ENCODE measurements at places on chromosomes 12 and 14.

- DNase-seq: no peak
These were observed 70.5 kb downstream of the GPR65 start for GRCh38 chr14:88075269-88075981.

DNA sequence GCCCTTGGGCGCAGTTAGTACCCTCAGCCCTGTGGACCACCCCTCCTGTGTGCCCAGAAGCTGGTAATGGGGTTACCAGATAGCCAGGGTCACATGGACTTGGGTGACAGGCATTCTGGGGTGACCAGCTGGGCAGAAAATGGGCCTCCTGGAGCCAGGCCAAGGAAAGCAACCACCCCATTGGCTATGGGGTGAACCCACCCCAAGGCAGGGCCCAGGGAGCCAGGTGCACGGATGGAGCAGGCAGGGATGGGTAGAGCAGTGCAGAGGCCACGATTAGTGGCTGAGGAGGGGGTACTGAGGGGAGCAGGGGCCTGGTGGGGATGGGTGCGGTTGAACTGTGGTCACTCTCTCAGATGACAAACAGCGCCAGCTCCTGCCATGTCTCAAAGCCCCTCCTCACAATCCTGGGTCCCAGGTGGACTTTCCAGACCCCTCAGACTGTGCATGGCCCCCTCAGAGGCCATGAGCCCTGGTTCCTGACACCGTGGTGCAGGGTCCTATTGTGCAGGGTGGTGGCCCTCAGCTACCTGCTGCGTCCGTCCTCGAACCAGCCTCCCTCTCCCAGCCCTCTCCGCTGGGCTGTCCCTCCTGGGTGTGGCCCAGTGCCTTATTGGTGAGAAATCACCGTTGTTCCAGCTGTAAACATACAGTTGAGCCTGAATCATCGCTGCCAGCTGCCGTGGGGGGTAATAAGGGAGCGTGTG is 23.4 kb upstream of the BEGAIN start:
- DNase-seq: peak; percentile 43

GRCh38 chr14:67679006-67679405 is 4.6 kb upstream of the VTI1B start:
- DNase-seq: no peak

DNA sequence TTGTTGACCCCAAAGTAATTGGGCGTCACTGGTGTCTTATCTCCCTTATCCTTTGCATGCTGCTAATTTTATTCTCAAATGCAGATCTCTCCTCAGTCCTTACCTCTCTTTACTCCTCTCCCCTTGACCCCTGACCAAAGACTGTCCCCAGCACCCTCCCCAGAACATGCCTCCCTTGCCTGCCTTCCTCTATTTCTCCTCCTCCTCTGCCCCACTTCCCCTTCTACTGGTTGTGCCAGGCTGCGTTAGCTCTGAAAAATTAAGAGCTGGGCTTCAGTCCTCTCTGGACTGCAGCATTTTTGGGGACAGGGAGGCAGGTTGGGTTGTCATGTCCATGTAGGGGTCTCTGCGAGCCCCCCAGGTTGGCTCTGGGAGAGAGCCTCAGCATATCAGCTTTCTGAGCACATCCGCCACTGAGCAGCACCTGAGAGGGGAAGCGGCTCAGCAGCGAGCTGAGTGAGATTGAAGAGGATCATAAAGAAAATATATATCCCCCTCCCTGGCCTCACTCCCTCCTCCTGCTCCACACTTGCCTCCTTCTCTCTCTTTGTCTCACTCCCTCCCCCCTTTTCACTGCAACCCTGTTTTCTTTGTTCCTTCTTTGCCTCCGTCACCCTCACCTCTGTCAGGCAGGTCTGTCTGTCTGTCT is 6.4 kb upstream of the CISTR start:
- DNase-seq: no peak

DNA sequence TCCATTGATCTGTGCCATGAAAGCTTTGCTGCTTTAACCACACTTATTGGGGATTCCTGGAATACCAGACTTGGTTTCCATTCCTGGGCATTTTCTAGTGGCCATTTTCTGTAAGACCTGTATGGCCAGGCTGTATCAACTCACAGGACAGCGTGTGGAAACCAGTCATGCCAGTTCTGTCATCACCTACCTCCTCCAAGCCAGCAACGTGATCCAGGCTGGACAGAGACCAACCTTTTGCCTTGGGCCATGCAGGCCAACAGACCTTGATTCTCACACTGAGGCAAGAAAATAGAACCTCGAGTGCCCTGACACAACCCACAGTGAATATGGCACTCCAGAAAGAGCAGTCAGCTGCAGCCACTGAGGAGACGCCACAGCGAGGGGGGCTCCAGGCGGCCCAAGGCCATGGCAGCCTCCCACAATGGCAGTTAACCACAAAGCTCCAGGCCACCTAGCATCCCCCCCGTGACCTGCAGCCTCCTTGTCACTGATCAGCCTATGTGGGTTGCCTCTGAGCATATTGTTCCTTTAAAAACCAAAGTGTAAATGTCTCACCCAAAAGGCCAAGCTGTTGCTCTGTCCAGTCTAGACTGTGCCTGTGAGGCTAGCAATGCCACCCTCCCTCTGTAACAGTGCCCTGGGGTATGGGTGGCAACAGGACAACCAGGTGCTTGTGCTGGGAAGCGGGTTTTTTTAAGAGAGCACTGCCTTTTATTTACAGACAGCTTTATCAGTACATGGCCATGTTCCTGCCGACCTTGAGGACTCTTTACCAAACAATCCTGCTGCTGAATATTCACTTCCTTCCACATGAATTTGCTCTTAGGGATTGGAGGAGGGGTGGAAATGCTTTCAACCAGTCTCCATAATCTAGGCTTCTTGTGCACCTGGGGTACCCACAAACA is 168.7 kb upstream of the HIF1A start:
- no peak for DNase-seq

GRCh38 chr12:117872546-117873169 is 96.1 kb downstream of the KSR2 start:
- no peak for DNase-seq

DNA sequence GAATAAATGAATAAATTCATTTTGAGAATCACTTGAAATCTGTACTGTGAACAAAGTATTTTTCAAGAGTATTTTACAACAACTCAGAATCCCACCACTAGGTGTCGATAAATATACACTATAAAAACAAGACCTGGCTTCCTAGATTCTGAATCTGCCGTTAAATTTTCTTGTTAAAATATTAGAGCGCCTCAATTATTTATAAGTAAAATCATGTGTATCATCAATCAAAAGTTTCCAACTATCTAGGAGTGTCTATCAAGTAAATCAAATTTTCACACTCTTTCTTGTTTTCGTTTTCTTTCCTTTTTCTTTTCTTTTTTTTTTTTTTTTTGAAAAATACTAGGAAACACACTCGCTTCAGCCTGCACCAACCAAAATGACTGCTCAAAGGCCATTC is 179.2 kb upstream of the DCN start:
- DNase-seq: peak; percentile 48

- no peak for DNase-seq
These were observed 49.6 kb downstream of the SRGAP1 start for GRCh38 chr12:63894132-63894531.

DNA sequence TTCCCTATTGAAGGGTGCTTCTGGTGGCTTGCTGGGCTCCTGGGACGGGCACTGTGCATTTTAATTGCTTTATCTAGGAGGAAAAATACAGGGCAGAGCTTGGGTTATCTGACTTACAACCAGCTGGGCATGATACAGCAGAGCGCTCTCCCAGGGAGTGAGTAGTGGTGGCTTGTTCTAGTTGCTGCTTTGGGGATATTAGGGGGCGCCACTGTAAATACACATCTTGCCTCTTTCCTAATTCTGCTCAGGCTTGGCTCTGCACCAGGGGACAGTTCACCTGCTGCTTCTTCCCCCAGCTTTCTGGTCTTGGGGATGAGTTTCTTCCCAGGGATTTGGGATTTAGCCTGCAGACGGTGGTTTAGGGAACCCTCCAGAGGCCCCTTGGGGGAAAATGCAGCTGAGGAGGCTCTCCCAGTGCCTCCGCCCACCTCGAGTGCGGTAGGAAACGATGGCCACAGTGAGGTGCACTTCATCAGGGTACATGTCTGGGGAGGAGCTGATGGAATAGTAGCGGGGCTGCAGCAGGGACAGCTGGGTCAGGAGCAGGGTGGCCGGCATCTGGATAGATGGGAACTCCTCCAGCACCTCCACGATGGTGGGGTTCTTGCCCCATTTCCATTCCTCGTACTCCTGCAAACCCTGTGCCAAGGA is 36.9 kb upstream of the FBXO21 start:
- no peak for DNase-seq

GRCh38 chr14:81384900-81385299 is 15.2 kb downstream of the STON2 start:
- peak; percentile 80 for DNase-seq

DNA sequence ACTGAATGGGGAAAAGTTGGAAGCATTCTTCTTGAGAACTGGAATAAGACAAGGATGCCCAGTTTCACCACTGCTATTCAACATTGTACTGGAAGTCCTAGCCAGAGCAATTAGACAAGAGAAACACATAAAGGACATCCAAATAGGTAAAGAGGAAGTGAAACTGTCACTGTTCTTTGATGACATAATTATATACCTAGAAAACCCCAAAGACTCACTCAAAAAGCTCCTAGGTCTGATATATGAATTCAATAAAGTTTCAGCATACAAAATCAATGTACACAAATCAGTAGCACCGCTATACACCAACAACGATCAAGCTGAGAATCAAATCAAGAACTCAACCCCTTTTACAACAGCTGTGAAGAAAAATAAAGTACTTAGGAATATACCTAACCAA is 157.3 kb upstream of the DDHD1 start:
- DNase-seq: no peak

GRCh38 chr12:92210071-92210470 is 64.4 kb upstream of the BTG1 start:
- DNase-seq: no peak

GRCh38 chr12:132559652-132560363 is 50.6 kb downstream of the LRCOL1 start:
- DNase-seq: peak; percentile 44

GRCh38 chr12:99911081-99911480 is 73.7 kb downstream of the ANKS1B start:
- no peak for DNase-seq

GRCh38 chr14:73662487-73662943 is 17.7 kb downstream of the DNAL1 start:
- DNase-seq: peak; percentile 74

DNA sequence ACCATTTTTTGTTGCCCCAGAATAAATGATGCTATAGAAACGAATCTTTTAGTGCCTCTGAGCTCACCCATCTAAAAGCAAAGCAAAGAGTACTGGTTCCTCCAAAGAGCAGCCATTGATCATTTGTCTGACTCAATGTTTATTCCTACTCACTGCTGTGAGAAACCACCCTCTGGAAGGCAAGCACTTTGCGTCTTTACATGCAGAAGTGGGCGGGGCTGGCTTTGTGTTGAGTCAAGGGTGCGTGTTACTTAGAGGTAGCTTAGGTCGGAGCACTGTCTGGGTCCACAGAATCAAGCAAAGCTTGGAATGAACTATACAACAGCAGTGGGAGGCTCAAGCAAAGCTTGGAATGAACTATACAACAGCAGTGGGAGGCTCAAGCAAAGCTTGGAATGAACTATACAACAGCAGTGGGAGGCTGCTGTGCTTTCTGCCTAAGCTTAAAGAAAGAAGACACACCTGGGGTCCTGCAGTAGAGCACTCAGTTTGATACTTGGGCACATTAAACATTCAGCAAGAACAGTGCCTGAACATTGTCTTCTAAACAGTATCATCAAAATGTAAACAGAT is 77.2 kb upstream of the PRICKLE1 start:
- DNase-seq: no peak

GRCh38 chr12:101850199-101850598 is 19.4 kb upstream of the GNPTAB start:
- no peak for DNase-seq

GRCh38 chr12:38160318-38161122 is 156.1 kb upstream of the ALG10B start:
- DNase-seq: no peak

GRCh38 chr12:95544756-95545155 is 6.5 kb downstream of the USP44 start:
- DNase-seq: no peak

DNA sequence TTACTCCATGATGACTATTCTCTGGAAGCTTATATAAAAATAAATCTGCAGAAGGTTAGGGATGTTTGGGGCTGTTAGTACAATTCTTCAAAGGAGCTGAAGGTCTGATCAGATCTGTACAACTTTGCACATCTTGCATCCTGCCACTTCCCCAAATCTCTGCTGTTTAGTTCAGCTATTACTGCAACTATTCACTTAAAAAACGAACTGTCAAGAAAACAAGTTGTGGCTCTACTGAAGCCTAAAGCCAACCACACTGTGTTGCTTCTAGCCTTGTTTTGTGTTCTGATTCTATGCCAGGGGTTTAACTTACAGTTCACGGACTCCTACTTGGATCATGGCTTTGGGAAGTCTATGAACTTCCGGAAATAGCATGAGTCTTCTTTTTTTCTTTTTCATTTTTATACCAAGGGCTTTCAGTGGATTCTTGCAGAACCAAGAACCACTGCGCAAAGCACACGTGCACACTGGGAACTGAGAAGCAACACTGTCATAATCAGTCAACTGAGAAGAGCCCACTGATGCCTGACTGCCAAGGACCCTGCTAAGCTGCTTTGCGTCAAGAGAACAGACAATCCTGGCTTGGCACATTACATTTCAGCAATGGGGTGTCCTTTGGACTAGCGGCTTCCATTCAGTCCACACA is 66.3 kb upstream of the EEA1 start:
- DNase-seq: no peak

- DNase-seq: no peak
These were observed at the start of gene SERPINA12 for GRCh38 chr14:94509356-94509755. TSS of gene SERPINA12 (minus strand) at chr14:94509469. CDS start at chr14:94498397, 11,072 bp downstream.

- DNase-seq: no peak
These were observed 258.0 kb upstream of the PLEKHG7 start for GRCh38 chr12:92444763-92445162.

DNA sequence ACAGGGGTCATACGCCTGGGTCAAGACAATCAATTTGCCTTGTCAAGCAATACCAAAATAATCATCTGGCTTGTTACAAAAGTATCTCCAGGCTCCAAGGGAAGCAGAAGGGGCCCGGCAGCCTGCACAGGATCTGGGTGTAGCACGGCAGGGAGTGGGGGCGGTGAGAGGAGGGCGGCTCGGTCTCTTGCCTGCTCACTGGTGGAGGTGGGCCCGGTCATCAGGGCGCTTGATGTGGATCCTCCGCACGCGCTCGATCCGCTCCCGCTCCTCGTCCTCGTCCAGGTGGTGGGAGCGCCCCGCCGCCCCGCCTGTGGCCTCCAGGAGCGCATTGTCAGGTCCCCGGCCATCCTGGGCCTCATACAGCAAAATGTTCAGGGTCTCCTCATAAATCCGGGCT is 25.7 kb downstream of the KCTD10 start:
- no peak for DNase-seq

GRCh38 chr12:1918081-1918883 is at the start of gene CACNA2D4:
TSS of gene CACNA2D4 (minus strand) at chr12:1918652. CDS start at chr12:1918473, 179 bp downstream.
- no peak for DNase-seq

- no peak for DNase-seq
These were observed 80.0 kb downstream of the LGMN start for GRCh38 chr14:92668276-92668973.

- DNase-seq: no peak
These were observed 10.7 kb upstream of the TXNRD1 start for GRCh38 chr12:104204690-104205480.
